ENCODE measurements at places on chromosomes 1 and 21.

GRCh38 chr21:45163413-45164123 lies 89.2 kb downstream of the ADARB1 start:
- DNase-seq: no peak

DNA sequence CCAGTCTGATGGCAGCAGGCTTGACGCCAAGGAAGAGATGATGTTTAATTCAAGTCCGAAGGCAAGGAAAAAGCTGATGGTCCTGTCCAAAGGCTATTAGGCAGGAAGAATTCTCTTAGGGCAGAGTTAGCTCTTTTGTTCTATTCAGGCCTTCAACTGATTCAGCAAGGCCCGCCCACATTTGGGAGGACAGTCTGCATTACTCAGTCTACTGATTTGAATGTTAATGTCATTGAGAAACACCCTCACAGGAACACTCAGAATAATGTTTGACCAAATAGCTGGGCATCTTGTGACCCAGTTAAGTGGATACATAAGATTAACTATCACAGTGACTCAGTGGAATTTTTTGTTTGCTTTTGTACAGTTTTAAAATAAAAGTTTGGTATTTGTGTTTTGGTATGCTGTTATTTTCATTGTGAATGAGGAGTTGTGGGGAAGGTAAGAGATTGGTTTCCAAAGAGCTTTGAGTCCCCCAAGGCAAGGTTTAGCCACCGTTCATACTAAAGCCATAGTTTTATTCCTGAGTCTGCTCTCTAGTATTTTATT lies 1.7 kb upstream of the ZNF691 start:
- DNase-seq: no peak

DNA sequence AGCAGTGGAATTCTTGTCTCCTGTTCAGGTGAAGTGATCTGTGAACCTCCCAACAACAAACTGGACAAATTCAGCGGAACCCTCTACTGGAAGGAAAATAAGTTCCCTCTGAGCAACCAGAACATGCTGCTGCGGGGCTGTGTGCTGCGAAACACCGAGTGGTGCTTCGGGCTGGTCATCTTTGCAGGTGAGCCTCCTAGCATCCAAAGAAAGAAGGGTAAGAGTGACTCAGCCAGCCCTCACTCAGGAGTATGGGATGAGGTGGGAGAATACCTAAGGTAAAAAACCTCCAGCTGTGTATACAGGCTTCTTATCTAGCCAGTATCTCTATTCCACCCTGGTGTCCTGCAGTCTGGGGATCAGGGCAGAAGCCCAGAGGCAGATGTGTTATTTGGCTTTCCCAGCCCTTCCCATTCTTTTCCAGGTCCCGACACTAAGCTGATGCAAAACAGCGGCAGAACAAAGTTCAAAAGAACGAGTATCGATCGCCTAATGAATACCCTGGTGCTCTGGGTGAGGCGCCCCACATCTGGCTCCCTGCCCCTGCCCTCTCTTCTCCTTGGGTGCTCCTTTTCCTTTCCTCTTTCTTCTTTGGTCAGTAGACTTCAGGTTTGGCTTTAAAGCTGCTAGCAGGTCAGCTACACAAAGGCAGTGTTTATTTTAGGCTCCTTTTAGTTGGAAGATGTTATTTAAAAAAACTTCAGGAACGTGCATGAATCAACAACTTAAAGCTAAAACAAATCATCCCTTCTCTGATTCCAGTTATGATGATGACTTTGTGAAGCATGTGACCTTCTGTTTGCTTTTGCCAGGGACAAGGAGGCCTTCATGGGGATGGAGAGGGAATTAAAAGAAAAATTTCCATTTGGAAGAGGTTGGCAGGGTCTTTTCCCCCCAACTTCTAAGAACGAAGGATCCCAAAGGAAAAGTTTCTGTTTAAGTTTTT lies 9.0 kb downstream of the ATP8B2 start:
- DNase-seq: peak; percentile 52

DNA sequence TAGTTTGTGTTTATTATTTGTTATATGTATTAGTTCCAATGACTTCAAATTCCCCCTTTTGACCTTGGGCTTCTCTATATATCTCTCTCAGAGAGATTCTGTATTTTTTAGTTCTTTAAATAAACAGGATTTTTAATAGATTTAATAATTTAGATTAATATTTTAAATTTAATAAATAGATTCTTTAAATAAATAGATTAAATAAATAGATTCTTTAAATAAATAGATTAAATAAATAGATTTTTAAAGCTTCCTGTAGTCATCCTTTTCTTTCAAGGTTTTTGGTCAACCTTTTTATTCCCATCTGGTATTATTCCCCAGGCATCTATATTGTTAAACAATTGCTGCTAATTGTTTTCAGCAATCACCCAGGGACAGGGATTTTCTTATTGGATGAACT lies 721.9 kb upstream of the ADAMTS5 start:
- DNase-seq: no peak

DNA sequence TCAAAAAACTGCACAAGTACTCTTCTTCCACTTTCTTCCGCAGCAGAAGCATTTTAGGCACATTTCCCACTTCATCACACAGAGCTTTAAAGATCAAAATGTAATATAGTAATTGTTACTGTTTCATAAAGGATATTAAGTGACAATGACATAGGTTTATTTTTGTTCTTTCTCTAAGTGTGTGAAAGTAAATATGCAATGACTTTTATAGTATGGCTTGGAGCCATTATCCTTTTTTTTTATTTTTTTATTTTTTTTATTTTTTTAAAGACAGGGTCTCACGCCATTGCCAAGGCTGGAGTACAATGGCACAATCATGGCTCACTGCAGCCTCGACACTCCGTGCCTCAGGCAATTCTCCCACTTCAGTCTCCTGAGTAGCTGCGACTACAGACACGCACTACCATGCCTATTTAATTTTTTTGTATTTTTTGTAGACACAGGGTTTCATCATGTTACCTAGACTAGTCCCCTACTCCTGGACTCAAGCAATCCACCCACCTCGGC lies 7.0 kb downstream of the TRIM33 start:
- DNase-seq: no peak

GRCh38 chr21:46130831-46131587 lies 24.4 kb downstream of the FTCD start:
- DNase-seq: no peak

DNA sequence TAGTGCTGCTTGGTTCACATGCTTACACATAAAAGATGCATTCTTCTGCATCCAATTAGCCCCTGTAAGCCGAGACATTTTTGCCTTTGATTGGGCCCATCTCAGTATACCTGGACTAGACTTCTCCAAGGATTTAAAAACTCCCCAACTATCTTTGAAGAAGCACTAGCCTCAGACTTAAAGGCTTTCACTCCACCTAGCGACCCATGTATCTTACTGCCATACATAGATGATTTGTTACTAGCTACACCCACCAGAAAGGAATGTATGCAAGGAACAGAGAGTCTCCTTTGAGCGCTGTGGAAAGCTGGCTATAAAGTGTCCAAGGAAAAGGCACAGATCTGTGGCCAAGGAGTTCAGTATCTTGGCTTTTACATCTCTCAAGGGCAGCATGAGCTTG lies 91.7 kb downstream of the LIPI start:
- peak; percentile 3 for DNase-seq

- no peak for DNase-seq
These were observed 91.1 kb upstream of the DSCAM start for GRCh38 chr21:40938078-40938477.

- no peak for DNase-seq
These were observed 11.3 kb upstream of the ADORA1 start for GRCh38 chr1:203116091-203116820.

GRCh38 chr21:30447056-30447455 lies 7.0 kb downstream of the KRTAP15-1 start:
- no peak for DNase-seq

GRCh38 chr1:54808443-54809207 lies 7.5 kb upstream of the TTC22 start:
- DNase-seq: no peak

- DNase-seq: peak; percentile 97
These were observed 9.9 kb upstream of the DCAF6 start for GRCh38 chr1:167926486-167926997.

- no peak for DNase-seq
These were observed 6.8 kb downstream of the BSND start for GRCh38 chr1:55005351-55006140.

DNA sequence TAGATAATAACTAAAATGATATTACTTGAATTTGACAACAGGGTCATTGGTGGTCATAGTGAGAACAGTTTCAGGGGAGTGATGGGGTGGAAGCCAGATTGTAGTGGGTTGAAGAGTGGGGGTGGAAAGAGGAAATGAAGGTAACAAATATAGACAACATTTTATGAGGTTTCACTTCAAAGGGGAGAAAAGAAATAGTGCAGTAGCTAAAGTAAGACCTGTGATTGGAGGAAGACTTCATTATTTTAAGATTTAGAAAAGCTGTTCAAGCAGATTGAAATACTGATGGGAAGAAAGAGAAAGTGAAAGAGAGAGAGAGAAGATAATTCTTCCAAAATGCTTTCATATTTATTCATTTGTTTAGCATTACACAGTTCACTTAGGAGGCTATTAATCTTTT lies 52.0 kb upstream of the KCNA3 start:
- no peak for DNase-seq

Measured in LNCaP clone FGC (cell line).